ELR (cell line): ENCODE measurements at places on chromosomes 1 and 21.

GRCh38 chr1:185966471-185966870 is 232.3 kb downstream of the HMCN1 start:
- DNase-seq: no peak

GRCh38 chr1:169697755-169698154 is 13.7 kb downstream of the SELL start:
- no peak for DNase-seq

DNA sequence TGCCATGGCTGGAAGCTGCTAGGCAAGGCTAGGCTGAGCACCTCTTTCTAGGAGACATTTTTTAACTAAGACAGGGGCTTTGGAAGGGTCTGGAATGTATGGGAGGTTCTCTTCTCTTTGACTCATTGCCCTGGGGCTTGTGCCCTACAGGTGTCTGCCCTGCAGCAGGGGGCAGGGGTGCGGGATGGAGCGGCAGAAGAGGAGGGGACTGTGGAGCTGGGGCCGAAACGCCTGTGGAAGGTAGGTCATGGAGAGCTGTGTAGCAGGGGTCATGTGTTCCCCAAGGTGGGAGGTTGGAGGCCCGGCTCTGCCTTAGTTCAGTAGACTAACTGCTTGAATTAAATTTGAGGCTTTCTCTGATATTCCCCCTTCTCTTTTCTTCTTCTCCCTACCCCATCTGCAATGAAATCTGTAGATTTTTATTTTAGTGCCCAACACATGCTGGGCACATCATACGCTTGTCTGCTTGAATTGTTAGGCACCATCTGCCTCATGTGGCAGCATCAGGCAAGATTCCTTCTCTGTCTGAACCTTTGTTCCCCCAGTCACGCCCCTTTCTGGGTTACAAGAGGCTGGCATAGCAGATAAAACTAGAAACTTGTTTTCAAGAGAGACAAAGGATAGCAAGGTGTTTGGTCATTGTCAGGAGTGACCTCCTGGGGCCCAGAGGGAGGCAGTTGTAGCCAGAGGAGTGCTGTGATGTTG is 18.4 kb downstream of the PPFIA4 start:
- DNase-seq: no peak

GRCh38 chr1:86396498-86396890 is 371 bp upstream of the ODF2L start:
- no peak for DNase-seq

DNA sequence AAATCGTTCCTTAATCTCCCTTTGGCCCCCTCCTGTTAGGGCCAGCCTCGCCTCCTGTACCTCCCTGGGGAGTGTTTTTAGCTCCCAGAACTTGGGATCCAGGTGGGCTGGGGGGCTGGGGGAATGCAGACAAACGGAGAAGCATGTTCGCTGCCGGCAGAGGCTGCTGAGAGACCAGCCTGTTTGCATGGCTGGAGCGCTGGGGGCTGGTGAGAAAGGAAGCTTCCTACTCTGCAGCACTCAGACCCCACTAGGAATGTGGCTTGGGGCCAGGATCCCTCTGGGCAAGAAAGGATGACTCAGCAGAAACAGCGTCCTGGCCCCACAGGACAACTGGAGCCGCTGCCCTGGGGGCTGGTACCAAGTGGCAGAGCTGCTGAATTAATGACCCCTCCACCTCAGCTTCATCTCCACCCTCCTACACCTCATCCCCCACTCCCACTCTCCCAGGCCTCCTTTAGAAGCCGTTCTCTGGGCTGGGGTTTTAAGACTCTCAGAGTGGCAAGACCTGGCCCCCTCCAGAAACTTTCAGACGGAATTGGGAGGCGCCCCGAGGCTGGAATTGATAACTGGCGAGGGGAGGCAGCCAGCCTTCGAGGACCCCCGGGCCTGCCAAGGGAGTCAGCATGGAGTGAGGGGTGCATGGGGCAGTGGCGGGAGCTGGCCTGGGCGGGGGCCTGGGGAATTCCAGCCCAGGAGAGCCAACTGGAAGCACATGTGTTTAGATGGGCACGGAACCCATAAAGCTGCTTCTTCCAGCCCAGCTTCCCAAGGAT is 28.5 kb upstream of the EPS8L3 start:
- peak; percentile 95 for DNase-seq

- DNase-seq: no peak
Observed at GRCh38 chr21:36100971-36101641, 31.3 kb downstream of the CBR1 start.
